ENCODE measurements at places on chromosomes 3 and 15.
A peak's percentile ranks its signal among the peaks of the same experiment; 100 is the strongest.

DNA sequence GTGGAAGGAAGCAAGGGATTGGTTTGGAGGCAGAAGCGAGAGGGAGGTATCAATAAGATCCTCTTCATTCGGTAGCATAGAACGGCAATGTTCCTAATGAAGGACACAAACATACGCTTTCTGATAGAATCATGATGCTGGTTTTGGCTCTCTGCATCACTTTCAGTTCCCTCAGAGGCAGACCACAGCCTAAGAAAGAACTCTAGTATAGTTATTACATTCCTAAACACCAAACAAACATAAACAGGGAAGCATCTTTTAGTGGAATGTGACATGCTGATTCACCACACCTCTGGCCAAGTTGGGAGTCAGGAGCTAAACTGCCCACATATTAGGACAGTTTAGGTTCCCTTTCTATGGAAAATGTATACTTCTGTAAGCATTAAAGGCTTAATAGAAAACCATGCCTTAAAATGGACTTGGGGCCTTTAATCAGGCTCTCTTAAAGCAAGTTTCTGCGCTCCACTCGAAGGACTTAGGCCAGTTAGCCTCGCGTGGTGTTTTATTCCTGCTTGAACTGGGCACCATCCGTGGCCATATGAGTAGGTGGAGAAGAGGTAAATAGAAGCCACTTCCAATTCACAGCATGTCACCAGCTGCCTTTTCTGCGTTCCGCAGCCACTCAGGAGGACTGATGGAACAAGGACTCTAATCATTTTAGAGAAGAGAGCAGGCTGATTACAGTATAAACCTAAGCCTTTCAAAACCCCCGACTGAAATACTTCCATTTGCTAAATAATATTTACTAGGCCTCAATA lies 53.7 kb downstream of the CD47 start:
- H3K4me3 ChIP-seq: no peak overlapping the region
- H3K27me3 ChIP-seq: no peaks in the 10 kb centered on the region
- peak; percentile 84 for ATAC-seq
- peaks cover 31% of the 10 kb centered on the region for H3K36me3 ChIP-seq
- H3K27ac ChIP-seq: peak overlapping the region; percentile 77

DNA sequence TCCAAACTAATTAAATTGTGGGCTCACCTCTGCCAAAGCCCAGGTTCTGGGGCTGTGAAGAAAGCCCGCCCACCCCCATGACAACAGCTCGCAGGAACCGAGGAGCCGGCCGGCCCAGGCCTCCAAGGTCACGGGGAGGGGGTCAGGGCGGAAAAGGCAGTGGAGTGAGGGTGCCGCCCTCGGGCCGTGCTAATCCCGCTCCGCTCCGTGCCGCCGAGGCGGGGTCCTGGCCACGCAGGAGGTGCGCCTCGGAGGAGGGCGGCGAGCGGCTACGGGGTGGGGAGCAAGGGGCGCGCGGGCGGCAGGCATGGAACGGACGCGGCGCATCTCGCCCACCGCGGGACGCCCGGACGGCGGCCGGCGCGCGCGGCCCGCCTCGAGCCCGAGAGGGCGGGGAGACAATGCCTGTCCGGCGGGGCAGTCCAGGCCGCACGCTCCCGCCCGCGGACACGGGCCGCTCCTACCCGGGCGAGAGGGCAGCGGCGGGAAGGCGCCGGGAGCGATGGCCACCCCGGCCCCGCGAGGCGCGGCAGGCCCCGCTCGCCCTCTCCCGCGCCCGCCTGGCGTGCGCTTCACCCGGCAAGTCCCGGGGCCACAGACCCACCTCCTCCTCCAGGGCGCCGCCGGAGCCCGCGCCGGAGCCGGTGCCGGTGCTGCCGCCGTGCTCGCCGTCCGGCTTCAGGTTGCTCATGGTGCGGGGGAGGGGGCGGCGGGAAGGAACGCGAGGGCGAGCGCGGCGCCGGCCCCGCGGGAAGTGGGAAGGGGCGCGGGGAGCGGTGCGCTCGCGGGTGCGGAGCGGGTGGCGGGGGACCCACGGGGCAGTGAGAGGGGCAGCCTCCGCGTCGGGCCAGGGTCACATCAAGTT lies 528 bp downstream of the RBPMS2 start:
- peak; percentile 50 for ATAC-seq
- no peak overlapping the region for H3K27ac ChIP-seq
- no peaks in the 10 kb centered on the region for H3K36me3 ChIP-seq
- peaks cover 6% of the 10 kb centered on the region for H3K4me1 ChIP-seq
- peaks cover 39% of the 10 kb centered on the region for H3K27me3 ChIP-seq
- H3K4me3 ChIP-seq: peak overlapping the region; percentile 52

GRCh38 chr3:31758322-31758965 lies 222.6 kb downstream of the OSBPL10 start:
- H3K27ac ChIP-seq: peak overlapping the region; percentile 59
- H3K27me3 ChIP-seq: no peaks in the 10 kb centered on the region
- peaks cover 81% of the 10 kb centered on the region for H3K4me1 ChIP-seq

GRCh38 chr15:67254238-67255175 lies at the start of the genes AAGAB and IQCH:
Gene AAGAB (minus strand): TSS chr15:67254661. CDS start chr15:67254631, 30 bp downstream.
Gene IQCH (plus strand): TSS chr15:67254786. CDS start chr15:67254897, 111 bp downstream.
- H3K27me3 ChIP-seq: no peaks in the 10 kb centered on the region
- H3K36me3 ChIP-seq: peaks cover 3% of the 10 kb centered on the region
- H3K4me1 ChIP-seq: peaks cover 46% of the 10 kb centered on the region
- peak; percentile 99 for ATAC-seq
- H3K4me3 ChIP-seq: peak within 1 kb of the TSS; percentile 95
- peak within 1 kb of the TSS; percentile 92 for H3K27ac ChIP-seq

- H3K27me3 ChIP-seq: peaks cover 60% of the 10 kb centered on the region
- no peaks in the 10 kb centered on the region for H3K36me3 ChIP-seq
- no peak overlapping the region for H3K27ac ChIP-seq
- no peak overlapping the region for H3K4me3 ChIP-seq
Observed at GRCh38 chr15:88035381-88035780, 221.2 kb downstream of the NTRK3 start.

DNA sequence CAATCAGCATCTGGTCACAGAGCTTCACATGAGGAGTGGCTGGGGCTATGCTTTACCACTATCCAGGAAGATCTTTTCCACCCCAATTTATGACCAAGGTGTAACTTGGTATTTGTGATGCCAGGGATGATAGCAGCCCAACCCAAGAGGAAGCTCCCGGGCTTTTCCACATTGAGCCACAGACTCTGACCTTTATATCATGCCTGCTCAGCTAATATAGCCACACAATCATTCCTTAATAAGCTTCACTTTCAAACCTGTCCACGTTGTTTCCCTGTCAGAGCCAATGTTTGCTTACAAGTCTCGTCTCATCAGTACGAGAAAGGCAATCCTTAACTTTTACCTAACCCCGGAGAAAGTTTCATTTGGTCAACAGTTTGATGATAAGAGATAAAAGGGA lies 330.9 kb downstream of the SHQ1 start:
- ATAC-seq: no peak
- H3K27ac ChIP-seq: no peak overlapping the region
- no peak overlapping the region for H3K4me3 ChIP-seq
- H3K27me3 ChIP-seq: no peaks in the 10 kb centered on the region
- H3K4me1 ChIP-seq: peaks cover 10% of the 10 kb centered on the region

GRCh38 chr15:90711418-90711824 lies 5.7 kb upstream of the BLM start:
- ATAC-seq: no peak
- no peak overlapping the region for H3K4me3 ChIP-seq
- H3K4me1 ChIP-seq: peaks cover 22% of the 10 kb centered on the region
- H3K27ac ChIP-seq: peak overlapping the region; percentile 62
- H3K27me3 ChIP-seq: no peaks in the 10 kb centered on the region

- H3K27me3 ChIP-seq: no peaks in the 10 kb centered on the region
- H3K36me3 ChIP-seq: no peaks in the 10 kb centered on the region
- H3K4me1 ChIP-seq: no peaks in the 10 kb centered on the region
- no peak overlapping the region for H3K27ac ChIP-seq
- ATAC-seq: no peak
Observed at GRCh38 chr3:79651536-79652065, 116.2 kb downstream of the ROBO1 start.

All from stimulated activated memory B cell treated with anti-CD40 and anti-IgM and Interleukin-4, amounts not matched to agents 10 μg/mL and 1 μg/mL and 100 μg/mL, for 72 hours (primary cell).